Stimulated activated CD4-positive, alpha-beta T cell treated with anti-CD3 and anti-CD28 coated beads, Interleukin-1b, Interleukin-23, amount 100 ng/mL, for 1 hour (primary cell): ENCODE measurements at places on chromosomes 1 and 21.

DNA sequence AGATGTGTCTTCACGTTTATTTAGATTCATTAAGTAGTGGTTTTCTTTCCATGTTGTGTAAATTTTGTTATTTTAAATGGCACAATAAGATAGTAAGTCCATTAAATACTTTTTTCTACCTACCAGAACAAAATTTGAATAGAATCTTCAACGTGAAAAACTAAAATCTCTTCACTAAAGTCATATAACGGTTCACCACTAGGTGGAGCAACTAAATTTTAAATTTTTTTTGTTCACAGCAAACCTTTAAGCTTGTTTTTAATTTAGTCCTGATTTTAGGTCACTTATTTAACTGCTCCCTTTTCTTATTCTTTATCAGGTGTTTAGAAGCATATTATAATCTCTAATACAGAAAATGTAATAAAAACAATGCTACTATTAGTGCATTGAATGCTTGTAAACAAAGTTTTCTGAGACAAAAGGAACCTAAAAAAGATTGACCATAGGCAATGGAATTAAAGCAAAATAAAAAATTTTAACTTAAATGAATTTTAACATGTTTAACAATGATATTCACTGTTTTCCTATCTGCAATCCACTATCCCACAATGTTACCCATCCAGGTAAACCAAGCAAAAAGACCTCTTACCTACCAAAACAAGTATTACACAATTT, 28.3 kb upstream of the PKN2 start:
- no peak for DNase-seq

DNA sequence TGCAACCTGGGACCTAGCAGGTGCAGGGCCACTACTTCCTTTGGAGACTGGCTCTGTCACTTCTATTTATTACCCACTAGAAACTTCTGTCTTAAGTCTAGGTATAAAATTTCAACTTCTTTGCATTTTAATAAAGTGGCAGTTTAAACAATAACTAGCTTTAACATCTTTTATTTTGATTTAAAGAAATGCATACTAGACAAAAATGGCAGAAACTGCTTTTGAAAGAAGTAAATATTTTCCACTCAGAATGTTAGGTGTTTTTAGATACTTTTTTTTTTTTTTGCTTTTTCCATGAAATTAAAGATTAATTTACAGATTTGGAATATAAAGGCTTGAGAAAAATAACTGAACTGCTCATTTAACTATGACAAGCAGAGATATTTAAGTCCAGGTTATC, 1477.6 kb downstream of the KCNT2 start:
- no peak for DNase-seq

DNA sequence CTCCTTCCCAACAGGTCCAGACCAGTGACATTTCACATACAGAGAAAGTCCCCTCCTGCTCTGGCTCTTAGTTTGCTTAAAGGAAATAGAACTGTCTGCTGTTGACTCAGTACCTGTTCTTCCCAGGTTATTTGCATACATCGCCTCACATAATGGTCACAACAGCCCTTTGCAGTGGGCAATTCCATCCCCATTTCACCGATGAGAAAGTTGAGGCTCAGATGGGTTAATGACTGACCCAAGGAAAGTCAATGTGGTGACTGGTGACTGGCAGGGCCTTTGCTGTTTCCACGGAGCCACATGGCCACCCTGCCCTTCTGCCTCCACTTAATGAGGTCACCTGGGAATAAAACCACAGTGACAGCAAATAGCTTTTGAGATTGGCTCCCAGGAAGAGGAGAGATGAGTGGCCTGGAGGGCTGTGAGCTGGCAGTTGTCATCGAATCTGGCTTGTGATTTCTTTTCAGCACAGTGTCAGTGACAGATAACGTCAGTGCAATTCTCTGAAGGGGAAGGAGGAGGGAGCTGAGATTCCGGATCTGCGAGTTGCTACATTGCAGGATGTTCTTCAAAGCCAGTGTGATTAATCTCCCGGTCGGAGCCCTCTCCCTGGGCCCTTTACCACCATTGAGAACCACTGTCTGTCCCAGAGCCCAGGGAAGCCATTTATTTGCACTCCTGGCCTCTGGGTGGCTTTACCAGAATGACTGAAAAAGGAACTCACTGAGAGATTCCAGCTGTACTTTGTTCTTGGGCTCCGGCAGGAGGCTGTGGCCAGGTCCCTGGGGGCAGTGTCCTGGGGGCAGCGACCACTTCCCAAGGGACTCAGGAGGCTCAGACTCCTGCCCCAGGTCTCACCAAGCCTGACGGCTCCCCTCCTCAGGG, 117.2 kb downstream of the CNIH3 start:
- no peak for DNase-seq

DNA sequence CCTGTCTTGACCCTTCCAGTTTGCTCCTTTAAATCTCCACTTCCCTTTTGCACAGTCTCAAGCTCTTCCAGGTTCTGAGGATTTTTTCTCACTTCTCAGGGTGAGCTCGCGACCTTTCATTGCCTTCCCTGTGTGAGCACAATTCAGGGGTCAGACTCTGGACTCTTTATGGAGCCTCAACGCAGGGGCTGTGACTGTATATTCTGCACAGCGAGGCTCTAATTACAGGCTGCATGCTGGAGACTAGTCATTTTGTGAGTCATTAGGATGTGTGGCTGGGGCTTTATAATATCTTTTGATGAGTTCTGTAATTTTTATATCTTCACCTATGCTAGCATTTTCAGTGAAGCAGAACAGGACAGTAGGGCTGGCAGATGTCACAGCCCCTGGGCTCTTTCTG, 270.7 kb downstream of the KAZN start:
- no peak for DNase-seq

GRCh38 chr1:119636491-119637089, 11.5 kb downstream of the ZNF697 start:
- no peak for DNase-seq

- no peak for DNase-seq
Measured at GRCh38 chr1:94722181-94722580, 98.0 kb upstream of the SLC44A3 start.

DNA sequence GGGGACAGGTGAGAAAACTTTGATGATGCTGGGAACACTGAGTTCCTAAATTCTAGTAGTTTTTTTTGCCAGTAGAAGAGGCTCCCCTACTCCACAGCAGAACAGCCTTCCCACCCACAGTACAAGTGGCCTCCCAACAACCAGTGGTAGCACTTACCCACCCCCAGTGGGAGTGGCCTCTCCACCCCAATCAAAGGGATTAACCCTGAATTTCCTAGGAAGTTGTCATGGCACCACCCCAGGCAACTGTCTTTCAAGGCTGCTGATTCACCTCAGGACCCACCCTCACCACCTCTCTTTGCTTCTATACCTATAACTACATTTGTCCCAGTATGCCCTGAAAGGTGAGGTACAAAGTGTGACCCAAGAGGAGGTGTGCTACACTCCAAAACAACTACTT, 81.4 kb upstream of the PRDX6 start:
- no peak for DNase-seq

DNA sequence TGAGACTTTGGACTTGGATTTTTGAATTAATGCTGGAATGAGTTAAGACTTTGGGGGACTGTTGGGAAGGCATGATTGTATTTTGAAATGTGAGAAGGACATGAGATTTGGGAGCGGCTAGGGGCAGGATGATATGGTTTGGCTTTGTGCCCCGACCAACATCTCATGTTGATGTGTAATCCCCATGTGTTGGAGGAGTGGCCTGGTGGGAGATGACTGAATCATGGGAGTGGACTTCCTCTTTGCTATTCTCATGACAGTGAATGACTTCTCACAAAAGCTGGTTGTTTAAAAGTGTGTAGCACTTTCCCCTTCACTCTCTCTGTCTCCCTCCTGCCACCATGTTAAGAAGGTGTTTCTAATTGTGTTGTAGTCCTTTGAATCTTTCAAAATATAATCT, 9.3 kb upstream of the PHGDH start:
- DNase-seq: no peak

DNA sequence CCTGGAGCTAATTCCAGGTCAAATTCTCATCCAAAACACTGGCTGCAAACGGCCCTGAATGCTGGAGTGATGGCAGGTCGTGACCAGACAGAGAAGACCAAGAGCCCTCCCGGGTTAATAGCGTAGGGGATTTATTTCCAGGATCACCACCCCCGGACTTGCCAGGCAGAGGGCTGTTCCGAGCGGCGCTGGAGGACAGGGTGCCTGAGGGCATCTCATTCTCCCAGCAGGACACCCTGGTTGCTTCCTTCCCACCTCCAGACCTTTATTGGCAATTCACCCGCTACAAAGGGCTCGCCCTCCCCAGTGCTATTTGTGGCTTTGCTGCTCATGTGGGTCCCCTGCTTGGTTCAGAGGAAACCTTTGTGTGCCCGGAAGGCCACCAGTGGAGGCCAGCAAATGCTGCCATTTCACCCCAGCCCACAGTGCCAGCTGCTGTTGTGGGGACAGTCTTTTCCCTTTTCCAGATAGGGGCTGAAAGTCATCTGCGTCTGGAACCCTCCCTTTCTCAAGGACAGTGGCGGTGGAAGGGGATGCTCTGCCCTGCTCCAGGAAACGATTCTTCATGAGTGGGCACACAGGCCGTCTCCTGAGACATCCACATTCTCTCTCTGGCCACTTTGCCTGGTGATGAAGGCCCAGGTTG, 19.0 kb upstream of the C1orf174 start:
- no peak for DNase-seq

- no peak for DNase-seq
Measured at GRCh38 chr1:233497679-233498078, 116.2 kb upstream of the KCNK1 start.

GRCh38 chr1:229947968-229948367, 119.1 kb upstream of the GALNT2 start:
- DNase-seq: no peak

DNA sequence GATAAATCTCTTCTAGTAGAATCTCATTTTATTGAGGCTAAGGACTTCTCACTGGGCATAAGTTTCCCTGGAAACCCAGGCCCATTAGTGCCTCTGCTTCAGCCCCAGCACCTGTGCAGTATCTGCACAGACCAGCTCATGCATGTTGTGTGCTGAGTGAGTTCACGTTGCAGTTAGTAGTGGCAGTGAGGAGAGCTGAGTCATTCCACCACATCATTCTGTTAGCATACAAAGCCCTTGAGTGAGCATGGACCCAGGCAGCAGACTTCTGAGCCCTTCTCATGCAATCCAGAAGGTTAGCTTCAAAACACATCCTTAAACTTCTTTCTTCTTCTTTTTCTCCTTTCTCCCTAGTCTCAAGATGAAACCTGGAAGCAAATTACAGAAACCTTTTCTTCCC, 45.8 kb upstream of the NTPCR start:
- DNase-seq: no peak

GRCh38 chr1:22488319-22488718, 36.7 kb downstream of the ZBTB40 start:
- no peak for DNase-seq

DNA sequence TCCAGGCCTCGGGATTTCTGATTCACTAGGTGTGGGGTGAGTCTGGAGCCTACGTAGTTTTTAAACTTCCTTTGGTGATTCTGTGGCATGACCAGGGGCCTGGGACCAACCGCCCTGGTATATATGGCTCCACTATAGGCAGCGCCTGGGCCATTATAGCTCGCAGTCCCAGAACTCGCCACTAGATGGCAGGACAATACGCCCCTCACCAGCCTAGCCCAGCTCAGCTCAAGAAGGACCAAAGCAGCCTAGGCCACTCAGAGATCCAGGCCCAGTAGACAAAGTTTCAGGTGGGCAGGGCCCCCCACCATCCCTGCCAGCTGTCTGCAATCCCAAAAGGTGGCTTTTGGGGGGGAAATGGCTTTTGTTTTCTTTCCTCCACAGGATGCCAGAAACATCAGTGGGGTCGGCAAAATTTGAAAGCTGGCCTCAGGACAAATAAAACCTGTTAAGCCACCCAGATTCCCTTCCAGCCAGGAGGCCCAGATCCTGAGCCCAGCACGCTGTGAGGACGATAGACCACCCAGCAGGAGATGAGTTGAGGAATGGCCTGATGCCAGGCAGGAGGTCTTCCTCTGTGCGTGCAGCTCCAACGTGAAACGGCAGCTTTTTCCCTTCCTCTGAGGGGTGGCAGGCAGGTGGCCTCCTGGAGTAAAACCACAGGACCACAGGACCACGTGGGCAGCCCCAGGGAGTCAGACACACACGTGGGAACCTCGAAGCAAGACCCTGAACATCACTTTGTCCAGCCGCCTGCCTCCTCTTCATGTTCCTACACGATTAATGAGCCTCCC, 24.8 kb upstream of the TMEM51 start:
- peak; percentile 60 for DNase-seq

DNA sequence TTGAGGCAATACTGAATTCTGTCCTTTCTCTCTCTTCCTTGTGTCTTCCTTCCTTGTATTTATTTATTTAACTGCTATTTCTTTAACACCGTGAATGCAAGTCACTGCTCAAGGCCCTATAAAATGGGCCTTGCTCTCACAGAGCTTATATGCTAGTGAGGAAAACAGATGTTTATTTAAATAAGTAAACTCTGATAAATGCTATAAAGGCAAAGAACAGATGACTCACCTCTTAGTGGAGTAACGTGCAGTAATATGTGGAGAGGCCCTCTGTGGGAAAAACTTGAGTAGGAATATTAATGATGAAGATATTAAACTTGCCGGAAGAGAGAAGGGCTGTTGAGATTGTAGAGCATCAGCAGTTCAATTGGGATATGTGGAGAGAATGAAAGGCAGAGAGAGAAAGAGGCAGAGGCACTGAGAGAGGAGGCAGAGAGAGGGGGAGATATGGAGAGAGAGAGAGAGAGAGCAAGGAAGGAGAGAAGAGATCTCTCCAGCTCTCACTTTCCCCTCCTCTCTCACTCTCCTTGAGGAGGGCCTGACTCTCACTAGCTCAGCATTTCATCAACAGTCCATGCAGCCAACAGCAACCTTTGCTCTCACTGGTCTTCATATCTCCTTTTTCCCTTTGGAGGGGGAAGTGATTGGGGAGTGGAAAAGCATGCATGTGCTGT, 322.2 kb downstream of the LMX1A start:
- DNase-seq: no peak

- no peak for DNase-seq
Measured at GRCh38 chr1:175172503-175172902, 20.1 kb downstream of the KIAA0040 start.

GRCh38 chr1:100998426-100998825, 27.2 kb downstream of the DPH5 start:
- no peak for DNase-seq

GRCh38 chr21:36946949-36947356, 19.5 kb downstream of the HLCS start:
- no peak for DNase-seq
